ENCODE measurements at places on chromosomes 16 and 17. TPM values are rescaled to one million over a fixed set of nuclear protein-coding genes. Genes with fewer than 3 reads are reported as not detected.

TBX4 gene
- not detected for total RNA-seq

DNA sequence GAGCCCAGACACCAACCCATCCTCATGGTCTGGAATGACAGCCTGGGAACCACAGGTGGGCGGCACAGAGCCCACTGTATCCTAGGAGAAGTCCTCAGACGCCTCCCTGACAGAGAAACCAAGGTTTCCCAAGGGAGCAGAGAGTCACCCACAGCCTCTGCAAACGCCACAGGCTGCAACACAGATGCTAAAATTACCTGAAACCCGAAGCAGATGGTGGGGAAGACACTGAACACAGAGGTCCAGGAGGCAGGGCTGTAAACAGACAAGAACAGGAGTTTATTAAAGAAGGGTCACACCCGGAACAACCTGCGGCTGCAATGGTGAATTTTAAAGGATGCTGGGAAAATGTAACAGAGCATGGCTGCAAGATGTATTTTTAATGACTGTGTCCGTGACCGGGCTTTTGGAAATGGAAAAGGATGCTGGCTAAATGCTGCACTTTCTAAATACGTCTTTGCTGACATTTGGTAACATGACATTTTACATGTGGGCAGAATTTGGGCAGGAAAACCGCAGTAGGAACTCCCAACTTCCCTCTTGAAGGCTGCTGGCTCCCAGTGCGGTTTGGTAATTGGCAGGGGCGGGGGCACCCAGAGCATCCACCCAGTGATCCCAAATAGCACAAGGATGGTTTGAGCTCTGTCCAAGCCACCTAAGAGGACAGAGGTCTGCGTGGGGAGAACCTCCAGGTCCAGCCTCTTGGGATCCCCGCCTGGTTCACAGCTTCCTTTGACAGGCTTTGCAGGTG is 13.1 kb downstream of the SLC38A8 start:
- no peak overlapping the region for H3K4me3 ChIP-seq
- H3K27ac ChIP-seq, result no peak overlapping the region
- no peaks in the 10 kb centered on the region for H3K4me1 ChIP-seq
- H3K36me3 ChIP-seq, result no peaks in the 10 kb centered on the region

CDT1 gene
- total RNA-seq, result 0.23 TPM

- no peak overlapping the region for H3K4me3 ChIP-seq
- no peak for DNase-seq
- no peaks in the 10 kb centered on the region for H3K27me3 ChIP-seq
- H3K36me3 ChIP-seq, result no peaks in the 10 kb centered on the region
Measured at GRCh38 chr17:63165400-63165799, 199.4 kb downstream of the TANC2 start.

- H3K36me3 ChIP-seq, result peaks cover 24% of the 10 kb centered on the region
- H3K4me1 ChIP-seq, result peaks cover 73% of the 10 kb centered on the region
- H3K27ac ChIP-seq, result no peak overlapping the region
- H3K27me3 ChIP-seq, result no peaks in the 10 kb centered on the region
Measured at GRCh38 chr17:20996724-20997615, 45.8 kb downstream of the USP22 start.

GRCh38 chr17:72244494-72244893 is 123.7 kb downstream of the SOX9 start:
- H3K27ac ChIP-seq, result no peak overlapping the region
- H3K4me1 ChIP-seq, result no peaks in the 10 kb centered on the region
- no peaks in the 10 kb centered on the region for H3K27me3 ChIP-seq
- DNase-seq, result no peak
- no peaks in the 10 kb centered on the region for H3K36me3 ChIP-seq

DNA sequence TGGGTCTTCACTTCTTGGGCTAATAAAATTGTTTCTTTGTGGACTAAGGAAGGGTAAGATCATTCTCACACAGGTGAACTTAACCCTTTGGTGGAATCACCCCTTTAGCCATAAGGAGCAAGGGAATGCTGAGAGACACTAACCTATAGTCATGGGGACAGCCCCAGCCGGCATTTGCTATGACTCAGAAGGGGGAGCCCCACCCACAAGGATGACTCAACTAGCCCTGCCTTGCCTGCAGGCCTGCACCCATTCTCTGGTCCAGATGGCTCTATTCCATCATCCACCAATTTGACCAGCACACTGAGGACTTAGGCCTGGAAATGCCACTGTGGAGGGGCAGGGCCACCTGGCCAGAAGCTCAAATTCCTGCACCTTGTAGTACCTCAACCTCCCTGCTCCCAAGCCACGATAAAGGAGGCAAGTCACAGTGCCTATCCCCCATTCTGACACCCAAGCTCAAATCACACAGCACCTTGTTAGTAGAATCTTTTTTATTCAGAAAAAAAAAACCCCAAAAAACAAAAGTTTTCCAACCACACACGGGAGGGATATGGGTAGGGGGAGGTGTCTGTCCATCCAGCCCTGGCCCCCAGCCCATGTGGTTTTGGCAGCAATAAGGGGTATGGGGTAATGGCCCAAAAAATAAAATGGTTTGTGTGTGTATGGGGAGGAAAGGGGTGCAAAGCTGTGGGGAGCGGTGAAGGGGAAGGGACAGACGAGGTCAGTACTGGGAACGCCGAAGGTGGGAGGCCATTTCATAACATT is 3.0 kb downstream of the PFN1 start:
- peaks cover 50% of the 10 kb centered on the region for H3K4me1 ChIP-seq
- H3K4me3 ChIP-seq, result no peak overlapping the region
- H3K36me3 ChIP-seq, result peaks cover 56% of the 10 kb centered on the region
- no peaks in the 10 kb centered on the region for H3K27me3 ChIP-seq
- DNase-seq, result peak; percentile 82
- H3K27ac ChIP-seq, result peak overlapping the region; percentile 66

ITGAL gene
- total RNA-seq, result 1.6 TPM

- H3K4me3 ChIP-seq, result peak overlapping the region; percentile 89
- peaks cover 43% of the 10 kb centered on the region for H3K36me3 ChIP-seq
- no peaks in the 10 kb centered on the region for H3K27me3 ChIP-seq
- no peak for DNase-seq
Measured at GRCh38 chr17:13016881-13017654, 759 bp downstream of the ELAC2 start.

- H3K4me1 ChIP-seq, result peaks cover 8% of the 10 kb centered on the region
- H3K27ac ChIP-seq, result no peak overlapping the region
- H3K36me3 ChIP-seq, result no peaks in the 10 kb centered on the region
- DNase-seq, result no peak
- H3K27me3 ChIP-seq, result no peaks in the 10 kb centered on the region
Measured at GRCh38 chr16:49419862-49420261, 46.3 kb downstream of the C16orf78 start.

- DNase-seq, result no peak
- peaks cover 100% of the 10 kb centered on the region for H3K27me3 ChIP-seq
- H3K4me1 ChIP-seq, result peaks cover 8% of the 10 kb centered on the region
- H3K4me3 ChIP-seq, result no peak overlapping the region
- no peak overlapping the region for H3K27ac ChIP-seq
- no peaks in the 10 kb centered on the region for H3K36me3 ChIP-seq
Measured at GRCh38 chr17:79806863-79807720, 10.2 kb upstream of the CBX8 start.

DNA sequence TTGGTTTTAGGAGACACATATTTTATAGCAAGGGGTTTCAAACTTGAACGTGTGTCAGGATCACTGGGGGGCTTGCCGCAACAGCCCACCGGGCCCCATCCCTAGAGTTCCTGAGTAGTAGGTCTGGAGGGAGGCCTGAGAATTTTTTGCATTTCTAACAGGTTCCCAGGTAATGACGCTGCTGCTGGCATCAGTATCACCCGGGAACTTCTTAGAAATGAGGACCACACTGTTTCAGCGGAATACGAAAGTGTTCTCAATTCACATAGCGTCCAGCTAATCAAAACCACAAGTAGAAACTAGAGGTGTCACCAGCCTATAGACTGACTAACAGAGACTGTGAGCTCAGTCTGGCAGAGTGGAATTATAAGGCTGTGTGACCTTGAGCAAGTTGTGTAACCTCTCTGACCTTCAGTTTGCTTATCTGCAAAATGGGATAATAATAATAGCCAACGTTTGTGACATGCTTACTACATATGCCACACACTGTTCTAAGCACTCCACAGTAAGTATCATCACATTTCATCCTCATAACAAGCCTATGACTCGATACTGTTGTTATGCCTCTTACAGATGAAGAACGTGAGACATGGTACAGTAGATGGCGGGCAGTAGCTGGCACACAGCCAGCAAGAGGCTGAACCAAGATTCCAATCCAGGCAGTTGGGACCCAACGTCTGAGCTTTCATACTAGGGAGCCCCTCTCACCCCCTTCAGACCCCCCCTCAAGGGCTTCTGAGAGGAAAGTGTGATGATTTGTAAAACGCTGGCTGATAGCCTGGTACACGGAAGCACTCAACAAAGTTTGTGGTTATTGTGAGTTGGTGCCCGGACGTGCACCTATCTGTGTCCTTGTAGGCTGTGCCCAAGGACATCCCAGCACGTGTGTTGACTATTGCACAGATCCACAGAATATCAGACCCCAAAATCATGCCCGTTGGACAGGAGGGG is 4.6 kb upstream of the ICAM2 start:
- H3K4me1 ChIP-seq, result no peaks in the 10 kb centered on the region
- DNase-seq, result no peak
- H3K27me3 ChIP-seq, result no peaks in the 10 kb centered on the region
- H3K27ac ChIP-seq, result peak overlapping the region; percentile 38
- H3K4me3 ChIP-seq, result no peak overlapping the region
- no peaks in the 10 kb centered on the region for H3K36me3 ChIP-seq

CBX2 gene
- 4.3 TPM for total RNA-seq

GRCh38 chr17:26962255-26963162 is 331.4 kb upstream of the WSB1 start:
- H3K4me1 ChIP-seq, result no peaks in the 10 kb centered on the region
- H3K4me3 ChIP-seq, result no peak overlapping the region
- DNase-seq, result no peak

PNMT gene
- 4.8 TPM for total RNA-seq

GINS2 gene
- total RNA-seq, result 0.19 TPM

EXOC3L1 gene
- total RNA-seq, result 2.5 TPM

GRCh38 chr16:66925322-66925840 is at the start of gene RRAD:
TSS of gene RRAD (minus strand) at chr16:66925535. CDS start at chr16:66925179, 356 bp downstream.
- H3K36me3 ChIP-seq, result no peaks in the 10 kb centered on the region
- H3K4me3 ChIP-seq, result peak within 1 kb of the TSS; percentile 74
- DNase-seq, result peak; percentile 92
- peak within 1 kb of the TSS; percentile 92 for H3K27ac ChIP-seq
- H3K4me1 ChIP-seq, result peaks cover 59% of the 10 kb centered on the region
- no peaks in the 10 kb centered on the region for H3K27me3 ChIP-seq

CACNG4 gene
- total RNA-seq, result not detected

AP2B1 gene
- total RNA-seq, result 127 TPM

BRIP1 gene
- 0.09 TPM for total RNA-seq

ZFPM1 gene
- 6.1 TPM for total RNA-seq
